ENCODE measurements at places on chromosomes 5 and 9.

- no peak for DNase-seq
Observed at GRCh38 chr5:171578049-171578828, 158.8 kb downstream of the FGF18 start.

DNA sequence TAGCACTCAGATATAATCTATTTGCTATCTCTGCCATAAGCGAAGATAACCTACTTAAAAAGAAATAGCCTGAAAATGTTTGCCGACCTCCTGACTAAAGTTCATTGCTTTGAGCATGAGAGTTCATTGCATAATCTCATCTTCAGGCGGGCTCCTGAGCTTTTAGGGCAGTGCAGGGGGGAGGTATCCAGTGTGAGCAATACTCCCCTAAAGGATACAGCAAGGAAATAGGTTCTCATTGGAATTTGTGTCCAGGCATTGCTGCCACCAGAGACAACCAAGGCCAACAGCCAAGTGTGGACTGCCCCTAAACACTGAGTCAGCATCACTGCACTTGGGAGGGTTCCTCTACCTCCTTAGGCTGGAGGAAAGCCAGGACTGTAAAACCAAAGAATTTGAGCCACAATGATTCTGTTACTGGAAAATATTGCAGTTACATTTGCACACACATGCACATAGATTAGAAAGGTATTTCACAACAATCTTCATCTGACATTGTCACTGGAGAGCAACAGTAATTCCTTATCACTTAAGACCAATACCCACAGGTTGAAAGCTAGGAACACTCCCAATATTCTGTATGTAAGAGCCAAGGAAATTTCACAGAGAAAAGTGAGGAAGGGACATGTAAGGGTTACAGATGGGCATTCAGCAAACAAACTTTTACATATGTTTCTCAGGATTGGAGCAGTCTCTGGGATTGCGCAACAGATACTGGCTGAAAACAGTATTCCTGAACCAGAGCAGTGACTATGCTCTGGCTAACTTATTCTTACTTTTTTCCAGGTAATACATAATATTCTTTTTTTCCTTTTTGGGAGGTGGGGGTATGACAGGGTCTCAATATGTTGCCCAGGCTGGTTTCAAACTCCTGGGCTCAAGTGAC is 98.6 kb upstream of the TLE1 start:
- no peak for DNase-seq

DNA sequence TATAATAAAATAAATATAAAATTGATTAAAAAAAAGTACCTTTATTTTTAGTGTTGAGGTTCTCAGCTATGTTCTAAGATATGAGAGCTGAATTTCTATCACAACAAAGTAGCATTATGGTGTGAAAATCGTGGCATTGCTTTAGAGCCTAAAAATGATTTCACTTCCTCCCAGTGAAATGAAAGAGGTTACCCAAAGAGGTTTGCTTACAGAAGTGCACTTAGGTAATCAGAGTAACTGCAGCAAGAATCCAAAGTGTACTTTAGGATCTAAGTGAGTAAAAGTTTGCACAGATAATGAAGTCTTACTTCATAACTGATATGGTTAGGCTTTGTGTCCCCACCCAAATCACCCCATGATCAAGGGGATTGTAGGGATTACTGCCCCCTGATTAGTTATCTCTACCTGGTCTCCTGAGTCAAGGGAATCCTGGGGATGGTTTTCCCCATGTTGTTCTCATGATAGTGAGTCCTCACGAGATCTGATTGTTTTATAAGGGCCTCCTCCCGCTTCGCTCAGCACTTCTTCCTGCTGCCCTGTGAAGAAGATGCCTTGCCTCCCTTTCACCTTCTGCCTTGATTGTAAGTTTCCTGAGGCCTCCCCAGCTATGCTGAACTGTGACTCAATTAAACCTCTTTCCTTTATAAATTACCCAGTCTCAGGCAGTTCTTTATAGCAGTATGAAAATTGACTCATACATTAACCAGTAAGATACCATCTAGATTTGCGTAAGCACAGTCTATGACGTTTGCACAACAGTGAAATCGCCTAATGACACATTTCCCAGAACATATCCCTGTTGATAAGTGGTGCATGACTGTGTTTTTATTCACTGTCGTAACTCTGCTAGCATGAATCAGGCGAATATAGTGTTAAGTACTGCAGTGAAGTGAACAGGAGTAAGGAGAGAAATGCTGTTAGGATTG is 40.3 kb upstream of the LRRC70 start:
- DNase-seq, result no peak

DNA sequence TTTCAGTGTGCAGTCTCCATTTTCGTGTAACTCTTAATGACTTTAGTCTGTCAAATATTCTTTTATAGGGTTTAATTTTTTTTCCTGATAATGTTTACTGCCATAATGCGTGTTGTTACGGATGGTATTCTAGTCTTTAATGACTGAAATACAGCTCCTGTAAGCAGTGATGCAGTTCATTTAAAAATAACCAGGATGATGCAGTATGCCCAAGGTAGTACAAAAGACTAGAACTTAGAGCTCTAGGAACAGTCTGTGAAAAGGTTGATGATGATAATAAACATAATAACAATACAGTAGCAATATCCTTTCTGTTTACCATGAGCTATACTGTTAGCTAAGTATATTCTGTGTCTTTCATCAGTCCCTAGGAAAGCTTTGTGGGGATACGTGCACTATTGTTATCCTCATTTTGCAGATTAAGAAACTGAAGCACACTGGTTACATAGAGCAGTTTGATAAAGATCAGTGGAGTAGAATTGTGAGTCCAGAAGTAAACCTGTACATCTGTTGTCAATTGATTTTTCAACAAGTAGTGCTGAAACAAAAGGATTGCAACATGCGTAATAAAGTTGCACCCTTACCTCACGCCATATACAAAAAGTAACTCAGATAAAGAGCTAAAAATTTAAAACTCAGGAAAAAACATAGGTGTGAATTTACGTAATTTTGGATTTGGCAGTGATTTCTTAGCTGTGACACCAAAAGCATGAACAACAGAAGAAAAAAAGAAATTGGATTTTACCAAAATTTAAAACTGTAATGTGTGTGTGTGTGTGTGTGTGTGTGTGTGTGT is 64.5 kb downstream of the MTREX start:
- no peak for DNase-seq

GRCh38 chr5:83577036-83577636 is 105.6 kb downstream of the VCAN start:
- no peak for DNase-seq

DNA sequence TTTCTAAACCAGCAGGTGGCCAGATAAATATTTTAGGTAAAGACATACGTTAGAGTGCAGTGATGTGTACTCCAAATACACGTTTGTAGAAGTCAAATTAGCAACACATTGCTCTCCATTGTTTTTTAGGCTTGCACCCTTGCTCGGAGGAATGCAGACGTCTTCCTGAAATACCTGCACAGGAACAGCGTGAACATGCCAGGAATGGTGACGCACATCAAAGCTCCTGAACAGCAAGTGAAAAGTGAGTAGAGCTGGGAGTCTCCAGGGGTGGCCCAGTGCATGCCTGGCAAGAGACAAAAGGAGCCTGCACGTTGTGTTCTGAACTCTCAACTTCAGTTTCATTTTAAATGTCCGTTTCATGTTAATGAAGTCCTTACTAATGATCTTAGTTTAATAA is 207.5 kb upstream of the OTULINL start:
- no peak for DNase-seq
